ENCODE measurements at places on chromosomes 3 and 15. TPM values are rescaled to one million over a fixed set of nuclear protein-coding genes. Genes with fewer than 3 reads are reported as not detected.

STRA6 gene
- 0.49 TPM for total RNA-seq

ADAMTS7 gene
- 1.1 TPM for total RNA-seq

DNA sequence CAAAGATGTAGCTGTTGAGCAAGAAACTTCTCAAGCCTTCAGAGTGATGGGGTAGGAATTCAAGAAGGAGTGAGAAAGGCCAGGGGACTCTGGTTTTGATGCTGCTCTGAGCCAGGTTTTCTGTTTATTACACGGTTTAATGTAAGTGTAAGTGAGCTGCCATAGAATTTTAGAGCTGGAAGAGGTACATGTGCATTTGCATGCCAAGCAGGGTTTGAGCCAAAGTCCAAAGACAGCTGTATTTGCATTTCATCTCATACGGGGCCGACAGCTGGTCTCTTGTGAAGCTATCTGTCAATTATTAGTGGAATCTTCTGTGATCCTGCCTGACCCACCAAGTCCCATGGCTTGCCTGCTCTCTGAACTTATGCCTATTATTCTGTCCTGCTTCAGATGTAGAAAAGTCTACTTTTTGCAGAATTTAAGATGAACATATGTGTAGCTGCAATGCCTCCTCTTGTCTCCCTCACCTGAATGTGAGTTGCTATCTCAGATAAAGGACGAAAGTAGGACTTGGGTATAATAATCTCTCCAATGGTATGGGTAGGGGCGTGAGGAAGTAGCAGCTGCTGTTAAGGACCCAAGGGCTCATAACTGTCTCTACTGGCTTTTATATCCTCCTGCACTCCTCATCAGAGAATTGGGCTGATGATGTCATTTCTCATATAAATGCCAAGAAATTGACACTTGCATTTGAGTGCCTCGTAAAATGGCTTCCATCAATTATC is 160.0 kb downstream of the SQOR start:
- DNase-seq = no peak

DNA sequence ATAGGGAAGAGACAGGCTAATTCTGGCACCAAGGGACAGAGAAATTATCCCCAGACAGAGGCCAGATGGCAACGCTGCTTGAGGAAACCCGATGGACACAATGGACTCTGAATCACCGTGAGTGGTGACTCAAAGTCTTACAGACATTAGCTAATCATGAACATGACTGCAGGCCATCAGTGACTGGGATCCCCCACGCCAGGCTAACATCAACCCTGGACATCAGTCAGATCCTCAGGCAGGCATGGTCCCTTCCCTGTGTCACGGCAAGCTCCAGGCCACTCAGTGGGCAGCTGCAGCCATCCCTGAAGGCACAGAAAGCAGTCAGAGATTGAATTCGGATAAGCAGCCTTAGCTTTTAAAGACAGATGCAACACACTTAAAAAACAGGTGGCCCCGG is 23.8 kb upstream of the OXTR start:
- no peak for DNase-seq

- no peak for DNase-seq
Observed at GRCh38 chr3:128481438-128481942, 11.5 kb downstream of the GATA2 start.

GRCh38 chr3:59660852-59661625 is 611.2 kb upstream of the CFAP20DC start:
- DNase-seq = no peak

Measured in pancreas (tissue), 10 donors.